ENCODE measurements at places on chromosomes 2 and 18.

DNA sequence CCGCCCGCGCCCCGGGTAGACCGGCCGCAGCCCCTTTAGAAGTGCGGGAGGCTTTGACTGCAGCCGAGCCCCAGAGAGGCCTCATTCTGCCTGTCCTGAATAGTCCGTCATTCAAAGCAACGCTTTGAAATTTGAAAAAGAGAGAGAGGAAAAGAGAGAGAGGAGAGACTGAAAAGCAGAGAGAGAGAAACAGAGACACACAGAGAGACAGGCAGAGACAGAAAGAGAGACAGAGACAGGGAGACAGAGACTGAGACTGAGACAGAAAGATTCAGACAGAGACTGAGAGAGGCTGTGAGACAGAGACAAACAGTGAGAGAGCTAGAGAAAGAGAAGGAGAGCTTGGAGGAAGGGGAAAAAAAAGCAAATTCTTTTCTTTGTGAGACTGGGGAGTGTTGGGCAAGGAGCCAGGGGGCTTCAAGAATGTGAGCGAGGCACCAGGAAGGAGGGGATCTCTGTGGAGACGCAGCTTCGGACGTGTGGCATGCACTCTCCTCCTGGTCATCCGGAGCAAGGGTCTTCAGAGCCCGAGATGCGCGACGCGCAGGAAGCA, 73.1 kb downstream of the MYCN start:
- peak; percentile 68 for DNase-seq

GRCh38 chr2:50547521-50547920, 484.4 kb downstream of the NRXN1 start:
- no peak for DNase-seq

DNA sequence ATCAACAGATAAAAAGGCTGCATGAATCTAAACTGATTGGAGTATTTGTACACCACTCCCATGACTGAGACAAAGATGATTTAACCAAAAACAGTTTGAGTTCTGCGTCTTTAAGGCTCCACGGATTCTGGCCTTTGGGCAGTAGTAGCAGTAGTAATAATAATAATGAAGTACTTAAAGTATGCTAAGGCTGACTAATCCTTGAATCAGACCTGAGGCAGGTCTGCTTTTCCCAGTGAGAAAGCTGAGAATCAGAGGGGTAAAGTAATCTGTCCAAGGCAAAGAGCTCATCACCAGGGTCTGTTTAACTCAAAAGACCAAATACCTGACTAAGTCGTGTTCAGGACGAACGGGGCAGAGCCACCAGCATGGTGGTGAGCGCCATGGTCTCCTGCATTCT, 61.4 kb downstream of the ID2 start:
- DNase-seq = no peak

DNA sequence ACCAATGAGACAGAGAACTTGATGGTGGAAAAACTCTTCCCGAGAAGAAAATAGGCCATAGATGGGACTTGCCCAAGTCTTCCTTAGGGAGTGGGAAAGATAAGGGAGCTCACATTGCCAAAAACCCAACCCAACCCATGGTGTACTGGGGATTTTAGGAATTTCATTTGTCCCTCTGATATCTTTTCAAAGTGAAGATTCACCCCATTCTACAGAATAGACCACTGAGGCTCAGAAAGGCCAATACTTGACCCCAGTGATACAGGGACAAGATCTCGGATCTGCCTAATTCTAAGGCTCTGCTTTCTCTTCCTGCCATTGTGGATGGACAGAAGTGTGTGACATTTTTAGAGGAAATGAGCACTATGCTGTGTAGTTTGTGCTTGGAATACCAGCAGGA, 159.0 kb downstream of the MYCN start:
- DNase-seq = no peak

DNA sequence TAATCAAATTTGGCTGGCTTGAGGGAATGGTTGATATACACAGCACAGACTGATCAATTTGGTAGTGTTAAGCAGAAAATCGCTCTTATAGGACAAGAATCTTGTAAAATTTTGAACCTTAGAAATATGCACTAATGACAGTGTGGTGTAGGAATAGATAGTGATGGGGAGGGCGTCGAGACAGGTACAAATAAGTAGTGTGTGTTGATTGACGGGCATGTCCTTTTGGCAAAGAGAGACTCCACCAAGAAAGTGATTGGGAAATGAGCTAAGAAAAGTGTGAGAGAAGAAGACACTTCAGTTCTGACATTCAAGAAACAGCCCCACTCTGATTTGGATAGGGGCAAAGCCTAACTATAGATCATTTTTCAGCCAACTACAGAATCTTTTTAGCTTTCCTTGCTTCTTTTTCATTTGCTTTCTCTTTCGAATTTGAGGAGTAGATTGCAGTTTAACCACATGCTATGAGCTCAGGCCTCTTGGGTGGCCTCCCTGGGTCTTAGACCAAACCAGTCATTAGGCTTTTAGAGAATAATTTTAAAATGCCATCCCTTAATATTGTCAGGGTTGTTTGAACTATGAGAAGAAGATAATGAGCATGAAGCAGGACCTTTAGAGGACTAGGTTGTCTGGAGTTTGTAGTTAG, 127.1 kb downstream of the CERS6 start:
- no peak for DNase-seq

- DNase-seq = no peak
These were observed 23.8 kb upstream of the ODC1 start for GRCh38 chr2:10471955-10472354.

DNA sequence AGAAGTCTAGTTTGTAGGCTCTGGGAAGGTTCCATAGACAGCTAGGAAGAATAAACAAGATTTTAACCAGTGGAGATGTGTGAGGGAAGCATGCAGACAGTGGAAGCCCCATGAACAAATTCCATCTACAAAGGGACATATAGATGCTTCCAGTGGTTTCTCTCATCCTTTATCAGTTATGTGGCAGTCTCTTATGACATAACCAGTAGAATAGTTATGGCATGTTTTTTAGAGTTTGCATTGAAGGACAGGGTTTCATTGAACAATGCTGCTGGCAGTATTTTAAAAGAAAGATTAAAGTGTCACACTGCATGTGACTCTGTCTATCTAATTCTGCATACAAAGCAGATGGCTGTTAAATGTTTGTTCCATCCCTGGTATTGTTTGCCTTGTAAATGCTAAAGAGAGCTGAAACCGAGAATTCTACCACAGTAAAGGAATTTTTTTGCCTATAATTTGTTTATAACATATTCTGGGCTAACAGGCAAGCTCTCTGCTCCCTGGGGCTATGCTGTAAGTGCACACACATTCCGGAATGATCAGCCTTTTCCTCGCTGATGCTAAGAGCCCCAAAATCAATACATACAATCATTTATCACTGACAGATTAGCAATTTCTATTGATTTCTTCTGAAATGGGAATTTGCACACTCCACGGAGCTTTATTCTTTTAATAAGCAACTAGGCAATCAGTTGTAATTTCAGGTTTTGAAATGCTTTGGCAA, 76.8 kb upstream of the PELI1 start:
- DNase-seq = no peak

GRCh38 chr2:143841935-143842334, 678.0 kb downstream of the ZEB2 start:
- no peak for DNase-seq

Data from midbrain (tissue), 1 donor.